ENCODE measurements at places on chromosomes 11 and 22.

DNA sequence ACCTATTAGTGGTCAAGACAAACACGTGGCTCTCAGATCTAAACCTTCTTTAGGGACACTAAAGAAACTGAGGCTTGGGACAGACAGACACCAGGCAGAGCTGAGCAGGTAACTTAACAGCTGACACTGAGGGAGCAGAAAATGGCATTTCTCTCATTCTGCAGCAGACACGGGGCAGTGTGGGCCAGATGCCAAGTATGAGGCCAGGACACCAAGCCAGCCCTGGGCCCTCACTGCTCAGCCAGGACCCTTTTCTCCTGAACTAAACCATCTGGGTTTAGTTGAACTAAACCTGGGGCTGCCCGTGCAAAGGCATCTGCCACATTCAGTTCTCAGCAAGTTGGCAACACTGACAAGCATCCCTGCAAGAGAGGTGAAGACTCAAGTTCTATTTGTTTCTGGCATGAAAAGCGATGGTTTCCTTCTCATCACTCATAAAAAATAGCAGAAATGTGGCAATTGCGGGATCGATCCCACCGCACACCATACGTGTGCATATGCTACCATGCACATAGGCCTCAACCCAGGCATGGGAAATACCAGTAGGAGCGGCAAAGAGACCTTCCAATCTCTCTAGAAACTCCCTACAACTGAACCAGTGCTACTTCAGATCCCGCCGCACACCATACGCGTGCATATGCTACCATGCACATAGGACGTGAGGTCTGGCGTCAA lies 100.1 kb upstream of the BID start:
- DNase-seq: no peak

- no peak for DNase-seq
Measured at GRCh38 chr11:57406337-57406904, 16.0 kb upstream of the PRG2 start.

DNA sequence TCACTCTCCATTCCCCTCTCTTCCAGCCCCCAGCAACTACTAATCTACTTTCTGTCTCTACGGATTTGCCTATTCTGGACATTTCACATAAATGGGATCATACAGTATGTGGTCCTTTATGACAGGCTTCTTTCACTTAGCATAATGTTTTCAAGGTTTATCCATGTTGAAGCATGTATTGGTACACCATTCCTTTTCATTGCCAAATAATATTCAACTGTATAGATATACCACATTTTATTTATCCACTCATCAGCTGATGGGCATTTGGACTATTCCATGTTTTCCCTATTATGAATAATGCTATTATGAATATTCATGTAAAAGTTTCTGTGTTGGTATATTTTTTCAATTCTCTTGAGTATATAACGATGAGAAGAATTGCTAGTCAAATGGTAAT lies 54.5 kb downstream of the MRTFA start:
- DNase-seq: no peak

DNA sequence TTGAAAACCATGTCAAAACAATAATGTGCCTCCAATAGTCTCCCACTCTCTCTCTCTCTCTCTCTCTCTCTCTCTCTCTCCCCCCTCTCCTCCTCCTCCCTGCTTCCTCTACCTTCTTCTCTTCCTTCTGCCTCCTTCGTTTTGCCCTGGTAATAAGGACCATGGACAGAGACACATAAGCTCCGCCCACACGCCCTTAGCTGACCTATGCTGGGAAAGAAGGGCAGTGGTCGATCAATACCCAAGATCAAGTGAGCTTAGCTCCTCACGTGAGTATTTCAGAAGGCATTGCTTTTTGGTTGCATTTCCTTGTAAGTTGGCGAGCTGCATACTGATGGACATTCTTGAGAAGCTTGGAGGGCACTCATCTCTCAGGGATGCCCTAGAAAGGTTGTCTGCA lies 194.8 kb downstream of the MIAT start:
- DNase-seq: no peak

GRCh38 chr11:65473278-65473860 lies 25.5 kb upstream of the MALAT1 start:
- DNase-seq: no peak

- no peak for DNase-seq
Measured at GRCh38 chr22:19766240-19766510, 5.6 kb downstream of the TBX1 start.
